ENCODE measurements at places on chromosomes 1 and 21.

DNA sequence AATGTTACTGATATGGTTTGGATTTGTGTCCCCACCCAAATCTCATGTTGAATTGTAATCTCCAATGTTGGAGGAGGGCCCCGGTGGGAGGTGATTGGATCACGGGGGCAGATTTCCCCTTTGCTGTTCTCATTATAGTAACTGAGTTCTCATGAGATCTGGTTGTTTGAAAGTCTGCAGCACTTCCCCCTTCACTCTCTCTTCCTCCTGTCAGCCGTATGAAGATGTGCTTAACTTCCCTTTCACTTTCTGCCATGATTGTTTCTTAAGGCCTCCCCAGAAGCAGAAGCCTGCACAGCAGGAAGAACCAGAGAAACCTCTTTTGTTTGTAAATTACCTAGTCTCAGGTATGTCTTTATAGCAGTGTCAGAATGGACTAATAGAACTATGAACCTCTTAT is 28.4 kb downstream of the TRIM33 start:
- DNase-seq = no peak

GRCh38 chr1:97164276-97164639 is 442.7 kb downstream of the PTBP2 start:
- DNase-seq = no peak

DNA sequence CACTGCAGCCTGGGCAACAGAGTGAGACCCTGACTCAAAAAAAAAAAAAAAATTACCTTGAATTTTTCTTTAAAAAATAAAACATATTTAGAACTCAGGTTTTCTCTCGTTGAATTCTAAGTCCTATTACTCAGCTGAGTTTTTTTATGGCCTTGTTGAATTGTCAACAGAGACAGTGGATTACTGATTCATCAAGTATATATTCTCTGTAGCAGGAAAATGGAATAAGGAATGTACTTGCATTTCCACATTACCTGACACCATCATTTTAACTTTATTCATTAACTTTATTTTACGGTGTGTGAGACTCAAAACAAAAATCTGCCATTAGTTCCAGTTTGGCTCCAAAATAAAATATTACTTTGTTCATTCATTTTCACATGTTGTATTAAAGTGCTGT is 53.8 kb upstream of the APP start:
- DNase-seq = no peak

- DNase-seq = no peak
Measured at GRCh38 chr1:232142403-232143314, 487.3 kb downstream of the SIPA1L2 start.

- no peak for DNase-seq
Measured at GRCh38 chr1:232146514-232146913, 483.4 kb downstream of the SIPA1L2 start.

GRCh38 chr21:25062061-25062460 is 545.2 kb downstream of the MRPL39 start:
- DNase-seq = no peak

GRCh38 chr1:51627672-51628071 is 10.8 kb downstream of the OSBPL9 start:
- no peak for DNase-seq

GRCh38 chr1:248758352-248758751 is 2.8 kb upstream of the LYPD8 start:
- no peak for DNase-seq

DNA sequence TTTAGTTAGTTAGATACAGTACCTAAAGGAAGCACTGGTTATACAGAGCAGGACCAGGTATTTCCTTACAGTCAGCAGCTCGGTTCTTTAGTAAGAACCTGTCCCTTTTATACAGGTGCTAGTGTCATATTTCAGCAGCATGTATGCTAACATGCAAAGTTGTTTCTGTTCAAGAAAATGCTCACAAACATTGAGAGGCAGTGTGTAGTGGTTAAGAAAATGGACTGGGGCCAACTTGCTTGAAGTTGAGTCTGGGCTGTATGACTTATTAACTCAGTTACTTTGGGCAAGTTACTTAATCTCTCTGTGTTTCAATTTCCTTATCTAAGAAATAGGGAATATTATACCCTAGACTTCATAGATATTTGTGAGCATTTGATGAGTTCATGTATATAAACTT is 31.1 kb downstream of the AK4 start:
- DNase-seq = no peak

GRCh38 chr21:45578176-45578801 is 36.0 kb upstream of the SLC19A1 start:
- DNase-seq = no peak
